Trophoblast cell (in vitro differentiated cells and primary cell): ENCODE measurements at places on chromosomes 7 and 10.

GRCh38 chr10:21687266-21688008 lies 153.4 kb downstream of the MLLT10 start:
- no peaks in the 10 kb centered on the region for H3K27me3 ChIP-seq
- H3K4me3 ChIP-seq = no peak overlapping the region
- no peaks in the 10 kb centered on the region for H3K36me3 ChIP-seq

DNA sequence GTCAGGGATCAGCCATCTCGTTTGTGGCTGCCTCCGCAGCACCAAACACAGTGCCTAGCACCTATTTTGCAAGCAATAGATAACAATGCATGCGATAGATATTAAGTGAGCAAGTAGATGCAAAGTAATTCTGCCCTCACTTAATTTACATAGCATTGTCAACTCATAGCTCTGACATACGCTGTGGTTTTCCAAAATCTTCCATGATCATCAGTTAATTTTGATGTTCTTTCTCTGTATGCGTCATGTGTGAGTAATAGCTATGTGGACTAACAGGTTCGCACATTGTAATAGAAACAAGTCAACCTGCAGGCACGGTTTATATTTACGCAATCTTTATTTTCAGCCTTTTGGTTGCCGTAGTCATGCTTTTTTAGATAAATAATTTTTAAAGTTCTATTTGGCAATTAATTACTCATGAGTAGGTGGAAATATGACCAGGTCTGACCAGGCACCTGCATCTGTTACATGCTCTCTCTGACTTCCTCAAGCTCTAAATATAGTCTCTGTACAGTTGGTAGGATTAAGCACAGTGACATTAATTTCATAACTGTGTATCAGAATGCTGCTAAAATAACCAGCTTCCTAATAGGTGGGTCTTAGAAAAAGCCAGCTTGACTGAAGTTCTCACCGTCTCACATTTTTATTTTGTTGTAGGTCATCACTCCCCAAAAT lies 13.3 kb downstream of the MAP3K8 start:
- peaks cover 18% of the 10 kb centered on the region for H3K36me3 ChIP-seq
- no peak overlapping the region for H3K4me3 ChIP-seq
- peak; percentile 80 for DNase-seq
- no peaks in the 10 kb centered on the region for H3K27me3 ChIP-seq
- no peak overlapping the region for H3K27ac ChIP-seq

DNA sequence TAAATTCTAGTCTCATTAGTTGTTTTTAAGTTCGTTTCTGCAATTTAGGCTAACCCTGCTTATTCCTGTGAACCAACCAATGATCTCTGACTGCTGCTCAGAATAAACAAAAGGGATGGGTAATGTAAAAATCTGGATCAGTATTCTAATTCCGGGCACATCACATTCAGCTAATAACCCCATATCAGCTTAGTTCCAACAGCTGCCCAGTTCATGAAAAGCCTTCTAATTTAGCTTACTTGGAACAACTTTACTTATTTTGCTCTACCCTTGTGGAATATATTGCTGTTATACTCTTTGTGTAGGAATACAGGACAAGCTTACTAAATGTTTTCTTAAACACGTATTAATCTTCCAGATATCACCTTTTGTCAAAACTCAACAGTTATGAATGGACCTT lies 3.6 kb upstream of the CFAP43 start:
- H3K27me3 ChIP-seq = no peaks in the 10 kb centered on the region
- DNase-seq = no peak
- H3K36me3 ChIP-seq = no peaks in the 10 kb centered on the region
- H3K4me3 ChIP-seq = no peak overlapping the region
- H3K4me1 ChIP-seq = peaks cover 2% of the 10 kb centered on the region

GRCh38 chr10:75613685-75614504 lies 182.5 kb downstream of the LRMDA start:
- DNase-seq = no peak
- no peaks in the 10 kb centered on the region for H3K27me3 ChIP-seq
- no peak overlapping the region for H3K4me3 ChIP-seq
- H3K27ac ChIP-seq = no peak overlapping the region
- H3K4me1 ChIP-seq = no peaks in the 10 kb centered on the region
- H3K36me3 ChIP-seq = no peaks in the 10 kb centered on the region

DNA sequence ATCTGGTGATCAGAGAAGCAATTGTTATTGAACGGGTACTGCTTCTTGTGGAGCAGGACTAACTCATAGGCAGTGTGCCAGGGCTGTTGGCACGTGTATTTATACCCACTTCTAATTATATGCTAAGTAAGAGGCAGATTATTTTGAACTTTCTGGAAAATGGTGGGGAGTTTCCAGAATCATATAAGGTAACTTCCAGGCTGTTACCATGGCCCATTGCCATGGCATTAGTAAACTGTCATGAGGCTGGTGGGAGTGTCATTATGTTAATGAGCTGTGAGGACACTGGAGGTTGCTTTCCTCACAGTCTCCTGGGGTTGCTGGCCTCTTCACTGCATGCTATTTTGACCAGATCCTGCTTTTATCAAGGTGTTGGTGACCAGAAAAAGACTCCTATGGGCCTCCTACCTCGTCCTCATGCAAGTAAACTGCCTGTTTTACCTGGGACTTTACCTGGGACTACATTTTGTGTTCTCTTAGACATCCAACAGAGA lies 122.6 kb downstream of the KCND2 start:
- H3K4me3 ChIP-seq = no peak overlapping the region
- no peak for DNase-seq
- H3K36me3 ChIP-seq = no peaks in the 10 kb centered on the region
- no peak overlapping the region for H3K27ac ChIP-seq

GRCh38 chr10:67261300-67261797 lies 335.5 kb downstream of the LRRTM3 start:
- no peaks in the 10 kb centered on the region for H3K27me3 ChIP-seq
- H3K4me1 ChIP-seq = no peaks in the 10 kb centered on the region
- H3K36me3 ChIP-seq = no peaks in the 10 kb centered on the region
- no peak overlapping the region for H3K27ac ChIP-seq

- H3K4me3 ChIP-seq = no peak overlapping the region
- no peak overlapping the region for H3K27ac ChIP-seq
- no peaks in the 10 kb centered on the region for H3K36me3 ChIP-seq
- H3K4me1 ChIP-seq = no peaks in the 10 kb centered on the region
Measured at GRCh38 chr7:43302211-43302711, 189.8 kb downstream of the HECW1 start.

- no peak for DNase-seq
- H3K4me1 ChIP-seq = no peaks in the 10 kb centered on the region
- H3K27ac ChIP-seq = no peak overlapping the region
- H3K4me3 ChIP-seq = no peak overlapping the region
Measured at GRCh38 chr7:145123502-145123901, 287.6 kb upstream of the TPK1 start.

- H3K27me3 ChIP-seq = no peaks in the 10 kb centered on the region
- H3K27ac ChIP-seq = no peak overlapping the region
- no peaks in the 10 kb centered on the region for H3K36me3 ChIP-seq
- H3K4me3 ChIP-seq = no peak overlapping the region
- DNase-seq = peak; percentile 87
Measured at GRCh38 chr10:73940634-73941221, 29.8 kb downstream of the PLAU start.

GRCh38 chr7:51601461-51601860 lies 284.9 kb upstream of the COBL start:
- H3K4me3 ChIP-seq = no peak overlapping the region
- DNase-seq = no peak
- no peak overlapping the region for H3K27ac ChIP-seq
- no peaks in the 10 kb centered on the region for H3K4me1 ChIP-seq

GRCh38 chr10:10293041-10293440 lies 724.6 kb upstream of the CELF2 start:
- no peaks in the 10 kb centered on the region for H3K27me3 ChIP-seq
- H3K4me3 ChIP-seq = no peak overlapping the region
- no peak overlapping the region for H3K27ac ChIP-seq
- no peaks in the 10 kb centered on the region for H3K4me1 ChIP-seq
- H3K36me3 ChIP-seq = no peaks in the 10 kb centered on the region

- H3K27me3 ChIP-seq = no peaks in the 10 kb centered on the region
- no peak for DNase-seq
- H3K4me1 ChIP-seq = no peaks in the 10 kb centered on the region
- H3K4me3 ChIP-seq = no peak overlapping the region
- peaks cover 8% of the 10 kb centered on the region for H3K36me3 ChIP-seq
Measured at GRCh38 chr10:87957702-87958101, 94.3 kb downstream of the PTEN start.

GRCh38 chr10:77192402-77192801 lies 445.2 kb downstream of the KCNMA1 start:
- H3K36me3 ChIP-seq = no peaks in the 10 kb centered on the region
- no peaks in the 10 kb centered on the region for H3K27me3 ChIP-seq
- H3K4me1 ChIP-seq = peaks cover 21% of the 10 kb centered on the region
- no peak overlapping the region for H3K4me3 ChIP-seq

GRCh38 chr7:148852272-148852671 lies 31.8 kb downstream of the EZH2 start:
- no peaks in the 10 kb centered on the region for H3K36me3 ChIP-seq
- H3K27ac ChIP-seq = no peak overlapping the region
- no peak overlapping the region for H3K4me3 ChIP-seq
- H3K27me3 ChIP-seq = no peaks in the 10 kb centered on the region
- peaks cover 2% of the 10 kb centered on the region for H3K4me1 ChIP-seq

DNA sequence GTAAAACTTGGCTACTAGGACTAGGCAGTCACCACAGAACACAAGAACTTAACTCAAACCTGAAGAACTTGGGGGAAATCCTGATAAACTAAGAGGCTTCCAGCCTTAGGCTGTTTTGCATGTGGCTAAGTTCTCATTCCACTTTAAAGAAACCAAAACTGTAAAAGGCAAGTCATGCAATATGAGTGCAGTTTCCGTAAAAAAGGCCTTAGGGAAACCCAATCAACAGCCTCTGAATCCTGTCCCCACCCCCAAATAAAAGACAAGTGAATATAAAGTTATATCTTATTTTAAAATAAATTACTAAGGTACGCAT lies 95.1 kb downstream of the USP6NL start:
- DNase-seq = no peak
- no peaks in the 10 kb centered on the region for H3K27me3 ChIP-seq
- no peak overlapping the region for H3K4me3 ChIP-seq
- peaks cover 5% of the 10 kb centered on the region for H3K36me3 ChIP-seq

DNA sequence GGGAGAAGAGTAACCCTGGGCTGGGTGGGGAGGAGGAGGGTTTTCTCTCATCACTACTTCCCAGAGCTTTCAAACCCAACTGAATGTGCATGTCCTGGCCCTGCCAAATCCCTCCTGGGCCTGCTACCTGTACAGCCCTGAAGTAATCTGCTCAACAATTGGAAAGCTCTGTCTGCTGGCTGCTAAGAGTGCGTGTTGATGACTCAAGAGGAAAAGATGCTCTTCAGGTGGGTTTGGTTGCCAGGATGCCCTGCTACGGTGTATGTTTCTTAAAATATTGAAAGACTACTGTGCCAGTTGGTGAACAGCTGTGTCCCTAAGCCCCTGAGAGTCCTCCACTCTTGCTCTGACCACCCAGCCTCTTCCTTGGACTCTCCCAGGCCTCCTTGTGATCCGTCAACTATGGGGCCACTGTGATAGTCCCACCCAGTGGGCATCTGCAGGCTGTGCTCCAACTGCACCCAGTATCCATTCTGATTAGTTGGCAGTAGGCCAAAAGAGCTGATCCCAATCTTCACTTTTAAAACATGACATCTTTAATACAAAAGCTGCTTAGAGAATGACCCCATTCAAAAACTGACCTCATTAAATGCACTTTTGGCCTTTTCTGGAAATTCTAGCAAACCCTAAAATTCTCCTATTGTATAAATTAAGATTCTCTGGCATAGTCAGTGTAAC lies 85.6 kb downstream of the AOAH start:
- no peak overlapping the region for H3K27ac ChIP-seq
- peaks cover 2% of the 10 kb centered on the region for H3K4me1 ChIP-seq
- H3K36me3 ChIP-seq = no peaks in the 10 kb centered on the region
- no peak for DNase-seq
- H3K27me3 ChIP-seq = no peaks in the 10 kb centered on the region

DNA sequence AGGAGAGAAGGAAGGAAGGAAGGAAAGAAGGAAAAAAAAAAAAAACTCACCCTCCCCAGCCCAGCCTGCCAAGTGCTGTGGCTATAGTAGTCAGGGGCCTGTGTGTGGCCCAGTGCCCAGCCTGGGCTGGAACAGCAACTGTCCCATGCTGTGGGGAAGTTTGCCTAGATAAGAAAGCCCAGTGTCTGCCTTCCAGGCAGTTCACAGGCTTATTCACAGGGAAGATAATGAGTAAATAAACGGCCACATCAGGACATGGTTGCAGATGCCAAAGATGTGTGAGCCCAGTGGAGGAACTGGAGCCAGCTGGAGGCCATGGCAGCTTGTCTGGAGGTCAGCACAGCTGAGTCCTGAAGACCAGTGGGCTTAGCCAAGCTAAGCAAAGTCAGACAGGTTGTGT lies 132.4 kb upstream of the FOXK1 start:
- no peaks in the 10 kb centered on the region for H3K4me1 ChIP-seq
- DNase-seq = no peak
- H3K4me3 ChIP-seq = no peak overlapping the region
- H3K27ac ChIP-seq = no peak overlapping the region
- H3K36me3 ChIP-seq = no peaks in the 10 kb centered on the region
- H3K27me3 ChIP-seq = no peaks in the 10 kb centered on the region

- no peaks in the 10 kb centered on the region for H3K27me3 ChIP-seq
- no peaks in the 10 kb centered on the region for H3K4me1 ChIP-seq
- no peak overlapping the region for H3K4me3 ChIP-seq
- DNase-seq = no peak
Measured at GRCh38 chr10:121165276-121165675, 314.1 kb downstream of the WDR11 start.

DNA sequence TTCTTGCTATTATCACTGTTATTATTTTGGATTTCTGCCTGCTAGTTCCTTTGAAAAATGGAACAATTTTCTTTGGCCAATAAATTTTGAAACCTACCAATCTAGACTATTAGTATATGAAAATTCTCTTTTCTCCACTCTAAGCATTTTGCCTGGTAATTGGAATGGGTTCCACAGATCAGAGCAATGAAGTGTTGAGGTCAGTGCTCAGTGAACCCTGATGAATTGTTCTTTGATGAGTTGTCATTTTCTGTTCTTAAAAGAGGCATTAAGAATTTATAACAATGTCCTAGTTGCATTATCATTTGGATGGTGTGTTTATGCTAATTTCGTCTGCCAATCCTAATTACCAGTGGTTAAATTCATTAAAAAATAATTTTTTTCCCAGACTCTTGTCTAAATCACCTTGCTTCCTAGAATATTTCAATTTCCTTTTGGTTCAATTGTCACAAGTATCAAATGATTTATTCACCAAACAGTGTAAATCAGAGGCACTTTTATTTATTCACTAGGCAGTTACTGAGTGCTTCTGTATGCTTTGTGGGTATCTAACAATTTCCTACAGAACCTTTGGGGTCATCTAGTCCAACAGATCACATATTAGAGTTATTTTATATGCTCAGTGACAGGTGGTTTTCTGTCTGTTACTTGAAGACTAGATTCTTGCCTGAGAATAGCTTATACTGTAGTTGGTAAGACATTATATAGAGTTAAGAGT lies 239.0 kb downstream of the DNAJB9 start:
- H3K4me3 ChIP-seq = no peak overlapping the region
- no peaks in the 10 kb centered on the region for H3K27me3 ChIP-seq
- H3K4me1 ChIP-seq = no peaks in the 10 kb centered on the region
- DNase-seq = no peak
